ENCODE measurements at places on chromosomes 1 and 21.
A peak's percentile ranks its signal among the peaks of the same experiment; 100 is the strongest.

DNA sequence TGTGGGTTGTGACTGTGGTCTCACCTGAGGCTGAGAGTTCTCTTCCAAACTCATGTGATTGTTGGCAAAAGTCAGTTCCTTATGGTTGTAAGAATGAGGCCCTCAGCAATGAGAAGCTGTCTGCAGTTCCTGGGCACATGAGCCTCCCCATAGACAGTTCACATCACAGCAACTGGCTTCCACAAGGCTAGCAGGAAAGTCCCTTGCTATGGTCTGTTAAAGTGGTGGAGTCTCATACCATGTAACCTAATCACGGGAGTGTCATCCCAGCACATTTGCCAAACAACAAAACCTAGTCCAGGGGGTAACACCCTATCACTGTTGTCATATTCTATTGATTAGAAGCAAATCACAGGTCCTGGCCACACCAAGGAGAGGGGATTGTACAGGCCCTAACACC lies 163.8 kb downstream of the BACH1 start:
- peaks cover 4% of the 10 kb centered on the region for H3K36me3 ChIP-seq
- H3K4me1 ChIP-seq = no peaks in the 10 kb centered on the region
- H3K27me3 ChIP-seq = no peaks in the 10 kb centered on the region
- no peak overlapping the region for H3K4me3 ChIP-seq

DNA sequence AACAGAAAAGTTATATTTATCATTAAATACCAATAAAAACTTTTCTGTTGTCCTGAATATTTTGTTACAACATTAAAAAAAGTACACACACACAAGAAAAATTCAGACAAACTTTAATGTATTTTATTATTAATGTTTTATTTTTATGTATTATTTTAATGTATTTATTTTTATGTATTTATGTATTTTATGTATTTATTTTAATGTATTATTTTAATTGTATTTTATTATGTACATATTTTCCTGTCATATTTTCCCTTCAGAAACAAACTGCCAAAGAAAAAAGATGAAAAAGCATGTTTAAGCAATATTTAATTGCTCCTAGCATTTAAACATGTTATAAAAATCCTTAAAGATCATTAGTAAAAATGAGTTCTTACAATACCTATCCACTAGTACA lies 222.1 kb downstream of the RERE start:
- peaks cover 44% of the 10 kb centered on the region for H3K4me1 ChIP-seq
- H3K4me3 ChIP-seq = no peak overlapping the region
- H3K27me3 ChIP-seq = no peaks in the 10 kb centered on the region
- no peak overlapping the region for H3K27ac ChIP-seq
- peaks cover 13% of the 10 kb centered on the region for H3K36me3 ChIP-seq

GRCh38 chr1:101264697-101265096 lies 27.9 kb downstream of the S1PR1 start:
- peak overlapping the region; percentile 60 for H3K4me3 ChIP-seq
- H3K27ac ChIP-seq = peak overlapping the region; percentile 93
- peaks cover 72% of the 10 kb centered on the region for H3K4me1 ChIP-seq
- peaks cover 10% of the 10 kb centered on the region for H3K36me3 ChIP-seq

GRCh38 chr1:114854693-114855320 lies at the start of gene SYCP1:
TSS of gene SYCP1 (plus strand) at chr1:114854863. CDS start at chr1:114855465, 602 bp downstream.
- no peak for DNase-seq
- H3K36me3 ChIP-seq = no peaks in the 10 kb centered on the region
- peaks cover 2% of the 10 kb centered on the region for H3K4me1 ChIP-seq
- H3K27me3 ChIP-seq = peaks cover 35% of the 10 kb centered on the region
- H3K4me3 ChIP-seq = peak within 1 kb of the TSS; percentile 51
- H3K27ac ChIP-seq = no peak within 1 kb of the TSS

DNA sequence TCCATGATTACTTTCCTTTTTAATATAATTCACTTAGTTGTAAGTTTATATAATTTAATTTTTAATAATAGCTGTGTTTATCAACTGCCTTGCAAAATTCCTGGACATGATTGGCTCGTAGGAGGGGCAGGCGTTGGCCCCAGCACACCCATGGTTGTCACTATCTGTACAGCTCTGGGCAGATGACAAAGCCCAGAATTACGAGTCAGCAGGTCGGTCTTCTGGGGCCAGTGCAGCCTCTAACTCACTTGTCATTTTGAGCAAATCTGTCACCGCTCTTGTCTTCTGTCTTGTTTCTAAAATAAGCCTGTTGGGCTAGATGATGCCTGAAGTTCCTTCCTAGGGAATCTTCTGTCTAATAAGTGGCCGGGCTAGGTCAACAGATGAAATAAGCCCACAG lies 21.4 kb upstream of the LRRC38 start:
- H3K27ac ChIP-seq = no peak overlapping the region
- peaks cover 2% of the 10 kb centered on the region for H3K4me1 ChIP-seq
- no peak for DNase-seq
- no peak overlapping the region for H3K4me3 ChIP-seq
- no peaks in the 10 kb centered on the region for H3K27me3 ChIP-seq

GRCh38 chr1:51526248-51526647 lies 7.2 kb upstream of the EPS15 start:
- DNase-seq = no peak
- no peaks in the 10 kb centered on the region for H3K36me3 ChIP-seq
- no peaks in the 10 kb centered on the region for H3K4me1 ChIP-seq

- no peaks in the 10 kb centered on the region for H3K4me1 ChIP-seq
- no peaks in the 10 kb centered on the region for H3K36me3 ChIP-seq
- no peak for DNase-seq
Measured at GRCh38 chr21:45410865-45411809, 6.2 kb downstream of the COL18A1 start.

DNA sequence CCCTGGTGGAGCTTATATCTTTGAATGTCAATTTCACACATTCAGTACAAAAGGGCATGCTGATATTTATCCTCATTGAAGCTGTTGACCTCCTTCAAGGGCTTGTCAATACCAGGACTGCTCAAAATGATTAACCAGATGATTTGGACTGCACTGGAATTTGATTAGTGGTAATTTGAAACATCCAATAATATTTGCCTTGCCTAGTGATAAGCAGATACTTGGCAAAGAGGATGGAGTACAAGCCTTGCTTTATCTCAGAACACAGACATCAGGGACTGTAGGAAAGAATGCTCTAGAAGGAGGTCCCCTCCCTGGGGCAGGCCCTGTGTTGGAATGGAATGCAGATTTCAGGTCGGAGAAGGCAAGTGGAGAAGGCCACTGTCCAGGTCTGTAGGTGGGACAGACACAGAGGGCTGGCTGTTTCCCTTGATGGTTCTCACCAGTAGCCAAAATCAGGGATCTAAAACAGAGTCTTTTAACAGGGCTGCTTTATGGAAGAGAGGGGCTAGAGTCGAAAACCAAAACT lies 64.8 kb upstream of the ZNF648 start:
- peaks cover 16% of the 10 kb centered on the region for H3K27me3 ChIP-seq
- H3K4me1 ChIP-seq = no peaks in the 10 kb centered on the region
- H3K36me3 ChIP-seq = no peaks in the 10 kb centered on the region
- H3K27ac ChIP-seq = no peak overlapping the region
- no peak for DNase-seq

DNA sequence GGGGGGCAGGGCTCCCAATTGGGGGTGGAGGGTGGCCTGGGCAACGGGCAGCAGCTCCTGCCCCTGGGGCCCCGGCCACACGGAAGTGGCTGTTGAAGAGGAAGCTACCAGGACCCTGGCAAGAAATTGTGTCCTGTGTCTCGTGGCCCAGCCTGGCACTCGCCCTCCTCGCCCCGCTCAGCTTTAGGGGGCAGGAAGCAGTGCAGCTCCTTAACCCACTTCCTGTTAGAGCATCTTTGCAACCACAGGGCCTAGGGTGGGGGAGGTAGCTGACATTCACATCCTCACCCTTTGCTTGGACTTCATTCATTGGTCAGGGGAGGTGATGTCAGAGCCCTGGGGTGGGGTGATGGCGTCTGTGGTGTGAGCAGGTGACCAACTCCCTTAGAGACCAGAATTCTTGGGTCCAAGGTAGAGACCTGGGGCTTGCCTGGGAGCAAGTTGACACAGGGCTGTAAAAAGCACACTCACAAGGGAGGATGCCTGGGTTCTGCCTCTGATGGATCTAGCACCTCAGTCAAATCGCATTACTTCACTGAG lies at the start of gene ARHGAP30:
ARHGAP30 (minus strand) TSS at position 161 of the 540 bp plus-strand sequence. CDS start 267 bp downstream, outside the sequence.
- no peaks in the 10 kb centered on the region for H3K27me3 ChIP-seq
- H3K4me1 ChIP-seq = peaks cover 59% of the 10 kb centered on the region
- H3K36me3 ChIP-seq = peaks cover 32% of the 10 kb centered on the region
- DNase-seq = peak; percentile 94
- peak within 1 kb of the TSS; percentile 93 for H3K4me3 ChIP-seq
- H3K27ac ChIP-seq = peak within 1 kb of the TSS; percentile 99

DNA sequence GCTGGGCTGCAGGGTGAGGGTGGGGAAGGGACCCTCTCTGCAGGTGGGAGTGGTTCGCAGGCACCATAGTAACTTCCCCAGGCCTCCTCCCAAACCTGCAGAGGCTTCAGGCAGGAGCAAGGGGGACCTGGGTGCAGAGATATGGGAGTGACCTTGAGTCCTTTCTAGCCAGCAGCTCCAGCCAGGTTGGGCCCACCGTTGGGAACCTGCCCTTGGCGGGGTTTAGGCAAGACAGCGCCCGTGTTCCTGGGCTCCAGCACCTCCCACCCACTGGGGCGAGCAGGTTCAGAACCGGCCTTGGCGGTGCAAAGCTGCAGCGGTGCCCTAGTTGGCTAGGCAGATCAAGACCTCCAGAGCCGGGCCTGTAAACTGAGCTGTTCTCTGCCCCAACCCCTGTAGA lies 2.2 kb upstream of the PRDM16 start:
- peaks cover 3% of the 10 kb centered on the region for H3K4me1 ChIP-seq
- no peak overlapping the region for H3K4me3 ChIP-seq
- H3K36me3 ChIP-seq = no peaks in the 10 kb centered on the region

- H3K4me1 ChIP-seq = peaks cover 72% of the 10 kb centered on the region
- no peaks in the 10 kb centered on the region for H3K27me3 ChIP-seq
- no peak overlapping the region for H3K27ac ChIP-seq
- no peak overlapping the region for H3K4me3 ChIP-seq
Measured at GRCh38 chr1:18931730-18932129, 24.7 kb downstream of the IFFO2 start.

DNA sequence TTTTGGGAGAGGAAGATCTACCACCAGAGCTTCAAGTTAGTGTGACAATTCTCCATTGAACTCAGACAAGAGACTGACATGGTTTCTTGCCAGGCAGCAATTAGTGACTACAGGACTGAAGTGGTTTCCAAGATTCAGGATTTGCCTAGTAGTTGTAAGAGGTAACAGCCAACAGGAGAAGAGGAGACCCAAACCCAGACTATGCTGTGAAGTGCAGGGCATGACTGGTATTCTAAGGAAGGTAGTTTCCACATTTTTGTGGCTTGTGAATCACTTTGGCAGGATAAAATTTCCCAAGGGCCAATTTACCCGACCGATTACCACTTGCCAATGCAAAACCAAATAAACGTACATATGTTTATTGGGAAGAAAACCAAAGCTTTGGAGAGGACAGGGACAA lies 14.7 kb upstream of the RAP1A start:
- peaks cover 66% of the 10 kb centered on the region for H3K4me1 ChIP-seq
- no peak for DNase-seq
- peaks cover 4% of the 10 kb centered on the region for H3K36me3 ChIP-seq
- H3K4me3 ChIP-seq = no peak overlapping the region

GRCh38 chr1:56531624-56532349 lies 47.6 kb downstream of the PLPP3 start:
- H3K27me3 ChIP-seq = peaks cover 4% of the 10 kb centered on the region
- no peaks in the 10 kb centered on the region for H3K36me3 ChIP-seq
- H3K4me3 ChIP-seq = no peak overlapping the region
- no peak for DNase-seq
- H3K27ac ChIP-seq = no peak overlapping the region

DNA sequence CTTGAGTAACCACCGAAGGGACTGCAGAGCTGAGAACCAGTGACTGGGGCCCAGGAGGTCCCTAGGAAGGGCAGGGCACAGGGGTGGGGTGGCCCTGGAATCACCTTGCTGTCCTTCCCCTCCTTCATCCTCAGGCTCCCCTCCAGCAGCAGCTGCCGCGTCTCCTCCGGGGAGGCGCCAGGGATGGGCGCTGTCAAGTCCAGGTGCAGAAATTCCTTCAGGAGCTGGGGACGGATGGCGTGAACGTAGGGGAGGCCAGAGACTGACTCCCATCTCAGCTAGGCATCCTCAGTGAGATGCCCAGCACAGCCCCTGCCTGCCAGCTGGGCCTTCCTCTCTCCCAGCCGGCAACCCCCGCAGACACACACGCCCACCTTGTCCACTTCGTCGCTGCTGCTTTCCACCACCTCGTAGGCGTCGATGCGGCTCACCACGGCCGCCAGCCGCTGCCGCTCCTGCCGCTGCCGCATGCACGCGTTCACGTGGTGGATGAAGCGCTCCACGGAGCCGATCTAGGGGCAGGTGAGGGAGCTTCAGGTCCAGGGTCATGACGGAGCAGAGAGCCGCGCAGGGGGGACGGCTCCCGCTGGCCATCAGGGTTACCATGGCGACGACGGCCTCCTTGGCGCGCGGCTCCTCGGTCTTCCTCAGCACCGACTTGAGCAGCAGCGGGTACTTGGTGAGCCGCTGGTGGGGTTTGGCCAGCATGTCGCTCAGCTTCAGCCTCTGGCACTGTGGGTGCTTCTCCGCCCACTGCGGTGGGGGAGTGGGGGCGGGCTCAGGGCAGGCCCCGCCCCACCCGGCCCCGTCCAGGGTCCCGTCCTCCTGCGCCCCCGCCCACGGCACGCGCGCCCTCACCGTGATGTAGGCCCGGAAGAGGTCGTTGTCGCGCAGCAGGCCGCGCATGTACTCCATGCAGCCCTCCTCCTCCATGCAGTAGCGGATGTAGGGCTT lies 4.4 kb upstream of the TNFRSF25 start:
- no peaks in the 10 kb centered on the region for H3K27me3 ChIP-seq
- peaks cover 2% of the 10 kb centered on the region for H3K36me3 ChIP-seq
- no peak overlapping the region for H3K4me3 ChIP-seq
- no peak overlapping the region for H3K27ac ChIP-seq

- H3K4me3 ChIP-seq = no peak overlapping the region
- no peaks in the 10 kb centered on the region for H3K36me3 ChIP-seq
- no peaks in the 10 kb centered on the region for H3K4me1 ChIP-seq
- no peaks in the 10 kb centered on the region for H3K27me3 ChIP-seq
Measured at GRCh38 chr1:55793856-55794255, 578.7 kb upstream of the USP24 start.

DNA sequence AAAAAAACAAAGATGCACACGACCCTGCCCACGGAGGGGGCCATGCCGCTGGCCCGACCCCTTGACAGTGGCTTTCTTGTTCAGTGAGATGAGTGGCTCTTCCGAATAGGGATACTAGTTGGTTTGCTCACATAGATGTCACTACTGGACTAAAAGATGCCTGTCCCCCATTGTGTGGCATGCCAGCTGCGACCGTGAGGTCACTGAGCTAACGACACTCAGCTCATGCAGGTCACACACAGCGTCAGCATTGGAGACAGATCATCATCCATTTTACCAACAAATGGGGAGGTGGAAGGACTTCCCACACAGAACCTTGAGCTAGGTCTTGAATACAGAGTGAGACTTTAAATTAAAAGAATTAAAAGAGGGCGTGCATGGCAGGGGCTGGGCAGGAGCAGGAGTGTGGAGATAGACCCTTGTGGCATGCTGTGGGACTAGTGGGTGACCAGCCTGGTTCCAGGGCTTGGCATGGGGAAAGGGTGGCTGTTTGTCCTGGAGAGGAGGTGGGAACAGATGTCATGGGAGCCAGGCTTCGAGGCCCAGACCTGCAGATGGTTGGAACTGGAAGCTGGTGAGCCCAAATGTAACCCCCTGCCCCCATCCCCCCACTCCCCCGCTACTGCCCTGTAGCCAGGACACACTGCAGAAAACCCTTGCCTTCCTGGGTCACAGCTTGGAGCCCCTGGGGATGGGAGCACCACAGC lies 12.4 kb downstream of the SLC1A7 start:
- no peak overlapping the region for H3K27ac ChIP-seq
- no peak for DNase-seq
- no peak overlapping the region for H3K4me3 ChIP-seq

GRCh38 chr1:204728456-204728855 lies 42.9 kb upstream of the LRRN2 start:
- no peaks in the 10 kb centered on the region for H3K36me3 ChIP-seq
- no peak for DNase-seq
- H3K4me3 ChIP-seq = no peak overlapping the region

Measured in activated CD4-positive, alpha-beta T cell treated with anti-CD3 and anti-CD28 coated beads, Interleukin-2, amount 10 ng/mL, durations not matched to agents 7 days and 5 days (primary cell).